ENCODE measurements at places on chromosomes 7 and 10.

DNA sequence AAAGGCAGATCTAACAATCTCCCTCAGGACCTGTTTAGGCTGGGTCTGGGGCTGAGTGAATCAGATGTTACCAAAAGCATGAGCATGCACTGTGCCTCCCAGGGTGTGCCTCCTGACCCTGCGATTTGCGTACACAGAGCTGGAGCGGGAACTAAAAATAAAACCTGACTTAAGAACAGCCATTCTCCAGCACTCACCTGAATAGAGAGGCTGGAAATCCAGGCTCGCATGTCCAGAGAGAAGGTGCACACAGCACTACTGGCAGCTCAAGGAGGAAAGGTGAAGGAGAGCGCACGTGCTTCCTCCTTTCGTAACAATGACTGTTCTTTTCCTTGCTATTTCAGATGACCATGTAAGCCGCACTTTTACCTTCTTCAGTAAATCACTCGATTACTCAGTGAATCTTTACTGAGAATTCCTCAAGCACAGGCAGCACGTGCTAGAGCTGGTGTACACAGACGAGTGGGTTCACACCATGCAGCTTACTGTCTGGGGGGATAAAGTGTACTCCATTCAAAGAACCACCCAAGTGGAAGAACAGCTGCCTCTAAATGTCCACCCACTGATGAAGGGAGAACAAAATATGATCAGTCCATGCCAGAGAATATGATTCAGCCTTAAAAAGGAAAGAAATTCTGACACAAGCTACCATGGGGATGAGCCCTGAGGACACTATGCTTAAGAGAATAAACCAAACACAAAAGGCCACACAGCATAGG, 45.6 kb downstream of the SFMBT2 start:
- no peak for DNase-seq

GRCh38 chr7:105408791-105409410, 20.2 kb upstream of the SRPK2 start:
- DNase-seq: no peak

- peak; percentile 18 for DNase-seq
Observed at GRCh38 chr7:142739923-142740492, 9.3 kb upstream of the PRSS1 start.

GRCh38 chr10:74058071-74058470, 60.2 kb downstream of the VCL start:
- DNase-seq: no peak

DNA sequence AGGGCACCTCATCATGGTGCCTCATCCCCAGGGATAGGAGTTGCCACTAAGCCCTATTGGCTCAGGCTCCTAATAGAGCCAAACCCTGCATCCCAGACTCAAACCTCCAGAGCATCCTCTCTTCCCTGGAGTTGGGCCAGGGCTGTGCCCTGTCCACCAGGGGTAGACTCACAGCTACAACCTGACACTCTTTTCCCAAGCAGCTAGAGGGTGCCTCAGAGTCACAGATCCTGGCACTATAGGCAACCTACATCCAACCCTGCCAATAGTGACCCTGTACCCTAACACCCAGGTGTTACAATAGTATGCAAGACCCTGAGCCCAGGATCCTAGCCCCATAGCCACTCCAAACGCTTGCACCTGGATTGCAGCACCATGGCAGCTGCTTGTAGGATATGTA, 64.0 kb upstream of the PLA2G12B start:
- DNase-seq: peak; percentile 26

DNA sequence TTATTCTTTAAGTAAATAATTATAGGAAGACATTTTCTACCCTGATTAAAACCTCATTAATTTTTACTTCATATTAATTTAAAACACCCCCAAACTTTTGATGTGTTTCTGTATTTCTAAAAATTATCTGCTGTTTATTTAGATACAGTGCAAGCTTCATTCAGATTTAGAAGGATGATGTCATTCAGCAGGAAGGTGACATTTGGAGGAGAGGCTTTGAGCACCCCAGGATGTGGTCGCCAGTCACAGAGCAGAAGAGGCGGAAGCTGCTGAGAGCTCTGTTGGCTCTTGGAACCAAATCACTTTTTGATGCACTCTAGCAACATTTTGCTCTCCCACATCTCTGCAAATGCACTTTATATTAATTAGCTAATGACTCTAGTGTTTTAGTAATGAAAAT, 233.9 kb upstream of the CACNA2D1 start:
- no peak for DNase-seq

- no peak for DNase-seq
Observed at GRCh38 chr7:130151591-130152492, 53.4 kb downstream of the TMEM209 start.

- no peak for DNase-seq
Observed at GRCh38 chr10:5534880-5535856, 10.4 kb downstream of the CALML3 start.

- peak; percentile 62 for DNase-seq
Observed at GRCh38 chr7:5598769-5599371, 175.2 kb upstream of the TNRC18 start.

GRCh38 chr10:97483506-97483905, 14.7 kb downstream of the MMS19 start:
- no peak for DNase-seq

DNA sequence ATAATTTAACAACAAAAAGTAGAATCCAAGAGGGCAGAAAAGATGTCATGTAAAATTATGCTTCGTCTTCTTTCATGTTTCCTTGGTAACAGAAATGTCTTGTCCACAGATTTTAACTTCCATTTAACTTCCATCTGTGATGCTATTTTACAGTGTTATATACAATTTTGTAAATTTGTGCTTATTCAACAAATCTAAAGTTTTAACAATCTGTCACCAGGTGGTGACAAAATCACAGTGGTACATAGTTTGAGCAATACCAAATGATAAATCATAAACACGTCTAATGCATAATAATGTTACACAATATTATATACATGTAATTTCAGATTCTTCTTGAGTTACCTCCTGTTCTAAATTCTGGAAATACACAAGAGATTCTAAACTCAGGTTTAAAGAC, 784.4 kb upstream of the CELF2 start:
- no peak for DNase-seq

DNA sequence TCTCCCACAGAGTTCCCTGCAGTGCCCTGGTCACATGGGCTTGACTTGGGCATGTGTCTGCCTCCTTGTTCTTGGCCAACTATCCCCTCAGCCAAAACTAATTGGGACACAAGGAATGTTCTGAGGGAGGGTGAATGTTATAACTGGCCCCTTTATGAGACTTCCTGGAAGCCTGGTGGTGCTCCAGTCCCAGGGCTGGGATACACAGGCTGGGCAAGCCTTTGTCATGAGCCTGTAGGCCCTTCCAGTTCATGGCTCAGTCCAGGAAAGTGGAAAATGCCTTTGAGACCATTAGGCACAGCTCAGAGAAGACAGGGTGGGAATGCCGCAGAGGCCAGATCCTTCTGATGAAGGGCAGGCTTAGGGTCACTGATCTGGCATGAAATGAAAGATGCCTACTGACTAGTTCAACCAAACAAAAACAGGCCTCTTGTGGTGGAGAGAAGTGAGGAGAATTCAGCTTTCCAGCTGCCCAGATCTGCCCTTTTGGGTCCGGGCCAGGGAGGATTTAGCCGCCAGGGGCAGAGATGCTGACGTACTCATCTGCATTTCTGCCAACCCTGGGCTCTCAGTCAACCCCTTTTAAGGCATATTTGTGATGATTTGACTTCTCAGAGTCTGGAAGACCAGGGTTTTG, 961.5 kb downstream of the KCNMA1 start:
- no peak for DNase-seq

- no peak for DNase-seq
Observed at GRCh38 chr10:88707429-88708155, 1.5 kb downstream of the LIPK start.

GRCh38 chr7:131357282-131357880, 29.7 kb downstream of the MKLN1 start:
- no peak for DNase-seq

DNA sequence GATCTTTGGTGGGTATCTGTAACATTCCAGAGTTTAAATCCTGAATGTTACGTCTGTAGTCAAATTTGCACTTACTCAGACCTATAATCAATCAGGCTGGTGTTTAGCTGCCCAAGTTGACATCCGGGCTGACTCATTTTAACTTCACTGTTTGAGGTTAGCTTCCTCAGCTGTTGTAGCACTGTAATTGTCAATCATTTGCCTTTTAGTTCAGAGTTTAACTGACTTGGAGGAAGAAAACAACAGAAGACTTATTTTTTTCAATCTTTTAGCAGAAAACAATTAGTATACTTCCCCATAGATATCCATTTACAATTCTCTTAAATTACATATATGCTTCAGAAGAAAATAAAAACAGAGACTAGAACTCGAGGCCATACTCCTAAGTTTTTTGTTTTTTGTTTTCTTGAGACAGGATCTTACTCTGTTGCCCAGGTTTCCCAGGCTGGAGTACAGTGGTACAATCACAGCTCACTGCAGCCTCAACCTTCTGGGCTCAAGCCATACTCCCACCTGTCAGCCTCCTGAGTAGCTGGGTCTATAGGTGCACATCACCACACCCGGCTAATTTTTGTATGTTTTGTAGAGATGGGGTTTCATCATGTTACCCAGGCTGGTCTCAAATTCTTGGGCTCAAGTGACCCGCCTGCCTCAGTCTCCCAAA, 38.5 kb upstream of the LRRC17 start:
- no peak for DNase-seq

GRCh38 chr7:132387596-132387995, 188.7 kb downstream of the PLXNA4 start:
- no peak for DNase-seq

DNA sequence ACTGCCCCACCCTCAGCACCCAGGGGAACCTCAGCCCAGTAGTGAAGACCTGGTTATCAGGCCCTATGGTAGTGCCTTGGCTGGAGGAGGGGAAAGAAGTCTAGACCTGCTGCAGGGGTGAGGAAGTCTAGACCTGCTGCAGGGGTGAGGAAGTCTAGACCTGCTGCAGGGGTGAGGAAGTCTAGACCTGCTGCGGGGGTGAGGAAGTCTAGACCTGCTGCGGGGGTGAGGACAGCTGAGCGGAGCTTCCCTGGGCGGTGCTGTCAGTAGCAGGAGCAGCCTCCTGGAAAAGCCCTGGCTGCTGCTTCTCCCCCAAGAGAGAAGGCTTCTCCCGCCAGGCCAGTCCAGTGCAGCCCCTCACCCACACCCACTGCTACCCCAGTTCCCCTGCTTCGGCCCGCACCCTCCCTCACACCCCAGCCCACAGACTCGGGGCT, 6.3 kb downstream of the NOS3 start:
- no peak for DNase-seq

GRCh38 chr7:108861071-108861470, 291.4 kb downstream of the DNAJB9 start:
- DNase-seq: no peak

GRCh38 chr7:21029006-21029405, 242.3 kb upstream of the SP8 start:
- DNase-seq: no peak

GRCh38 chr7:70267381-70268120, 669.3 kb downstream of the AUTS2 start:
- DNase-seq: no peak

GRCh38 chr7:157690058-157690832, 353.4 kb downstream of the DNAJB6 start:
- no peak for DNase-seq

- DNase-seq: peak; percentile 8
Observed at GRCh38 chr10:107072028-107072427, 92.5 kb downstream of the SORCS1 start.

DNA sequence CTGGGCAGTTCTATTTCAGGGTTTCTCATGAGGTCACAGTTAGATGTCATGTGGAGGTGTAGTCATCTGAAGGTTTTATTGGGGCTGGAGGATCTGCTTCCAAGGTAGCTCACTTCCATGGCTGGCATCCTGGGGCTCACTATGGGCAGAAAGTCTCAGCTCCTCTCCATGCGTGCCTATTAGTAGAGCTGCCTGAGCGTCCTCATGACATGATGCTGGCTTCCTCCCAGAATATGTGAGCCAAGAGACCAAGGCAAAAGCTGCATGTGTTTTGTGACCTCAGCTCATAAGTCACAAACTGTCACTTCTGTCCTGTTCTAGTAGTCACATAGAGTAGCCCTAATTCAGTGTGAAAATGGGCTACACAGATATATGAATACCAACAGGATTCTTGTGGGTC, 524.4 kb downstream of the SUGCT start:
- DNase-seq: no peak

DNA sequence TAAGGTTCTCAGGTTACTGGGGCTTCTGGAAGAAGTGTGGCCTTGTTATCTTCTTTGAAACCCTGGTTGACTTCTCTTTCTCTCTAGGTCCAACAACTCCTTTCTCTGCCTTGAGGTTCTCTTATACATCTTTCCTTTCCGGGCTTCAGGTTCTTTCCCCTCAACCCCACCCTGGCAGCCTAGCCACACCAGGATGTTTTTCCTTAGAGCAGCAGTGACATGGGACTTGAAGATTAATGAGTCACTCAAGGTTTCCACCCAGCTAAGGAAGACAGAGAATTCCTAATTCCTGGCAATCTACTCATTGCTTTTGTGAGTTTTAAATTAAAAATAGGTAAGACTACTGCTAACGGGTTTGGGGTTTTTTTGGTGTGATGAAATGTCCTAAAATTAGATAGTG, 121.8 kb upstream of the HPS1 start:
- DNase-seq: no peak

DNA sequence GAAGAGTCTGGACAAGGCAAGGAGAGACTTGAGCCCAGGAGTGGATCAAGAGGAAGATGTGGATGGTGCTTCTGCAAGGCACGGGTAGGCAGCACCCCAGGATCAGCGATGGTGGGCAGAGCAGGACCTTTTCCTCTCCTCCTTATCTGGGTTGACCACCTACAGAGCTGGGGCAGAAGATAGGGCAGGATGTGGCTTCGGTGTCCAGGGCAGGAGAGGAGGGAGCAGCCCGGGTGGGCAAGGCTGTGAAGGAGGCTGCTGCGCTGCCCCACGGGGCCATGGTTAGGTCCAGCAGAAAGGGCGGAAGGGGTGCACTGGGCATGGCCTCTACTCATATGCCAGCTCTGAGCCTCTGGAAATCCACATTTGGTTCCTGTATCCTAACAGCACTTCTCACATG, 20.0 kb upstream of the PARP12 start:
- DNase-seq: no peak

- DNase-seq: peak; percentile 98
Observed at GRCh38 chr10:45672181-45673073, at the start of gene ZFAND4. Gene ZFAND4 (minus strand): TSS chr10:45672772. CDS start chr10:45663725, 9,047 bp downstream.

DNA sequence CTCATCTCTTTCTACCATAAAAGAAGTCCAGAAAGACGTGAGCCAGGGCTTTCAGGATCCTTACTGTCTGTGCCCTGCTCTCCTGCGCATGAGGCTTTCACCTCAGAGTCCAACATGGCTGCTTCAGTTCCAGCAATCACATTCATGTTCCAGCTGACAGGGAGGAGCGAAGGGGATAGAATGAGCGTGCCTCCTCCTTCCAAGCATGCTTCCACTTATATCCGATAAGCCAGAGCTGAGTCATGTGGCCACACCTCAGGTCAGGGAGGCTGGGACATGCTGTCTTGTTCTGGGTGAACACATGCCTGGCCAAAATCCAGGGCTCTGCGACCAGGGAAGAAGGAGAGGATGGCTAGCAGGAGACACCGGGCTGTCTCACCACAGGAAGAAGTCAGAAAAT, 248.2 kb downstream of the SKAP2 start:
- DNase-seq: no peak
